Fibroblast of lung (primary cell): ENCODE measurements at places on chromosomes 13 and 19.
A peak's percentile ranks its signal among the peaks of the same experiment; 100 is the strongest.

GRCh38 chr19:7983995-7984837, 21.2 kb downstream of the ELAVL1 start:
- no peak for DNase-seq

- peak; percentile 53 for DNase-seq
These were observed 2.0 kb downstream of the GJB2 start for GRCh38 chr13:20190481-20191310.

DNA sequence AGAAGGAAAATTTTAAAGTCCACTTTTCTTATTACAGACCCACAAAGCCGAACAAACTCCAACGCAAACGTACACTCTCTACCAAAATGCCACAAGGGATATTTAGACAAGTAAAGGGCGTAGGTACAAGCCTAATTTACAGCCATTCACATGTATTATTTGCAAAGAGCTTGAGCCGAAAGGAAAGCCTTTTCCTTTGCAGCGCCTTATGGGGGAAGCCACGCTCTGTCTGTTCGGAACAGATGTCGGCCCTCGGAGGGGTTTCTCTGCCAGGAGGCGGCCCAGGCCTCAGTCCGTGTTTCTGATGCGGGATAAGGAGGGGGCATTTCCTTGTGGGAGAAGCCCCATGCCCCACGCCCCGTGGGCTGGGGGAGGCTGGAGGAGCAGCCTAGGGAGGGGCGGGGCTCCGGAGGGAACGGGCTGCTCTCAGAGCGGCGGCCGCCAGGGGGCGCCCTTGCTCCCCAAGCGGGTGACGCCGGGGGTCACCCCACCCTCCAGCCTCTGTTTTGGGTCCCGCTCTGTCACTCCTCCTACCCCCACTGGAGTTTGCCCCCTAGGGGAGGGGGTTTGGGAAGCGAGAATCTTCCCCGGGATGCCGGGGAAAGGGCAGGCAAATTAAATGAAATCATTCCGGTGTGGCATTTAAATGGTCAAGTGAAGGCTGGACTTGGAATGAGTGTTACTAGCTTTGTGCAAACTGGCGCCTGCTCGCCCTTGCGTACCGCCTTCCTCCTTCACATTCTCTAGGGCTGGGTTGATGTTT, 2.9 kb downstream of the HTR2A start:
- peak; percentile 36 for DNase-seq

DNA sequence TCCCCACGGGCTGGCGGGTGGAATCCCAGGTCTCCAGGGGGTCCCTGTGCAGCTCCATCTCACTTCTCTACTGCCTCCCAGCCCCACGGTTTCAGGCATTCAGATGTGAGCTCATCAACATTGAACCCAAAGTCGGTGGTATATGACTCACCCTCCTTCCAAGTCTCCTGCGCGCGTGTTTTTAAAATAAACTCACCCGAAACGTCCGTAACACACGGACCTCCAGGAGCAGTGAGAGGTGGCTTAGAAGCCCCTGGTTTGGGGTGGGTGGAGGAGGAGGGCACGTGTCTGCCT, 14.0 kb upstream of the CRTC1 start:
- DNase-seq: peak; percentile 36
